ENCODE measurements at places on chromosomes 2 and 18. TPM values are rescaled to one million over a fixed set of nuclear protein-coding genes. Genes with fewer than 3 reads are reported as not detected.

NFE2L2 gene
- 87.7 TPM for total RNA-seq

- no peak overlapping the region for H3K27ac ChIP-seq
- no peak overlapping the region for H3K4me3 ChIP-seq
- H3K36me3 ChIP-seq = no peaks in the 10 kb centered on the region
- H3K4me1 ChIP-seq = no peaks in the 10 kb centered on the region
- H3K27me3 ChIP-seq = no peaks in the 10 kb centered on the region
- no peak for ATAC-seq
These were observed 151.7 kb downstream of the LRRTM4 start for GRCh38 chr2:77370511-77370910.

- no peaks in the 10 kb centered on the region for H3K27me3 ChIP-seq
- ATAC-seq = no peak
- no peaks in the 10 kb centered on the region for H3K4me1 ChIP-seq
- no peak overlapping the region for H3K27ac ChIP-seq
- H3K4me3 ChIP-seq = no peak overlapping the region
- H3K36me3 ChIP-seq = no peaks in the 10 kb centered on the region
These were observed 68.8 kb upstream of the SMAD7 start for GRCh38 chr18:49019446-49020045.

FZD7 gene
- total RNA-seq = 55.4 TPM

TUBA3E gene
- not detected for total RNA-seq

DNA sequence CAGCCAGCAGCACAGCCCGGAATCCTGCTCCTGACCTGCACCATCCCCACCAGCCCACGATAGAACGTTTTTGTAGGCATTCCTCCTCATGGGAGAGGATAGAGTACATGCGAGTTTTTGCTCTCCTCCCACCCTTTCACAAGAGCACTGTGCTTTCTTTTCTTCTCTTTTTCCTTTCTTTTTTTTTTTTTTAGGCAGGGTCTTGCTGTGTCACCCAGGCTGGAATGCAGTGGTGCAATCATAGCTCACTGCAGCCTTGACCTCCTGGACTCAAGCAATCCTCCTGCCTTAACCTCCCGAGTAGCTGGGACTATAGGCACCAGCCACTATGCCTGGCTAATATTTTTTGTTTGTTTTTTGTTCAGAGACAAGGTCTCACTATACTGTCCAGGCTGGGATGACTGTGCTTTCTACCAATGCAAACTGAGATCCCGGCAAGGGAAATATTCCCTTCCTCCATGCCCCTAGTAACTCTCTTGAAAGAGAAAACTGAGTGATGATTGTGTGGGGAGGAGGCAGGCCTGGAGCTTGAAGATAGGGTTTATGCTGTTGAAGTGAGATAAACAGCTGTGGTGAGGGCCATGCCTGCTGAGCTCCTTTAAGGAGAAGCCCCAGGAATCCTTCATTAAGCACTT lies 82.6 kb upstream of the TXNDC2 start:
- no peak for ATAC-seq
- H3K27me3 ChIP-seq = no peaks in the 10 kb centered on the region
- no peaks in the 10 kb centered on the region for H3K36me3 ChIP-seq
- peaks cover 45% of the 10 kb centered on the region for H3K4me1 ChIP-seq
- no peak overlapping the region for H3K4me3 ChIP-seq

HTR2B gene
- 17.3 TPM for total RNA-seq

GRCh38 chr2:27071990-27072830 lies 756 bp upstream of the OST4 start:
- H3K27me3 ChIP-seq = no peaks in the 10 kb centered on the region
- H3K4me1 ChIP-seq = peaks cover 5% of the 10 kb centered on the region
- peak; percentile 63 for ATAC-seq
- H3K4me3 ChIP-seq = peak overlapping the region; percentile 71
- H3K27ac ChIP-seq = peak overlapping the region; percentile 88
- peaks cover 30% of the 10 kb centered on the region for H3K36me3 ChIP-seq

- H3K4me1 ChIP-seq = peaks cover 35% of the 10 kb centered on the region
- H3K4me3 ChIP-seq = peak overlapping the region; percentile 61
- no peak overlapping the region for H3K27ac ChIP-seq
- no peaks in the 10 kb centered on the region for H3K36me3 ChIP-seq
- no peak for ATAC-seq
- H3K27me3 ChIP-seq = peaks cover 81% of the 10 kb centered on the region
These were observed 1.6 kb downstream of the INHBB start for GRCh38 chr2:120347396-120348060.

FSIP2 gene
- 0.12 TPM for total RNA-seq

DNA sequence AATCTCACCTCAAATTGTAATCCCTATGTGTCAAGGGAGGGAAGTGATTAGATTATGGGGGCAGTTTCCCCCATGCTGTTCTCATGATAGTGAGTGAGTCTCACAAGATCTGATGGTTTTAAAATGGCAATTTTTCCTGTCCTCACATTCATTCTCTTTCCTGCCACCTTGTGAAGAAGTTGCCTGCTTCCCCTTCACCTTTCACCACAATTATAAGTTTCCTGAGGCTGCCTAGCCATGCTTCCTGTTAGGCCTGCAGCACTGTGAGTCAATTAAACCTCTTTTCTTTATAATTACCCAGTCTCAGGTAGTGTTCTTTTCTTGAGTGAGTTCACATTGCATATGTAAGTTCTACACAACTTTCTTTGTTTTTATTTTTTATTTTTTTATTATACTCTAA lies 271.5 kb downstream of the EXOC6B start:
- H3K36me3 ChIP-seq = peaks cover 16% of the 10 kb centered on the region
- no peak overlapping the region for H3K4me3 ChIP-seq
- no peak overlapping the region for H3K27ac ChIP-seq
- H3K4me1 ChIP-seq = no peaks in the 10 kb centered on the region
- no peak for ATAC-seq

- no peak overlapping the region for H3K27ac ChIP-seq
- no peak for ATAC-seq
- H3K4me3 ChIP-seq = no peak overlapping the region
- H3K36me3 ChIP-seq = no peaks in the 10 kb centered on the region
- no peaks in the 10 kb centered on the region for H3K4me1 ChIP-seq
These were observed 3.8 kb downstream of the SULT1C3 start for GRCh38 chr2:108243566-108243965.

DNA sequence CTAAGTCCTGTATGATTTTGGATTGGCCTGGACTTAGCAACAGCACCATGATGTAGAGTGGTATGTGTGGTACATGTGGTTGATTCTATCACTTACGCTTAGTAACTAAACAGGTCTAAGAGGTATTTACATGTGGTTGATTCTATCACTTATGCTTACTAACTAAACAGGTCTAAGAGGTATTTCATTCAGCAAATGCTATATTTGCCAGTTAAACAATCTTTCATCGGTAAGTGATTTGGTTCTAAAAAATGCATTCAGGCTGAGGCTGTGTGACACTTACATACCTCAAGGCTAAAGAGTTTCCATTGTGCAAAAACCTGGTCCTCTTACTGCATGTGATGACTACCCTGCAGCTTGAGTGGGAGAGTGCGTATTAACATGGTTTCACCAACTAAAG lies 13.1 kb downstream of the EIF4E2 start:
- no peak overlapping the region for H3K27ac ChIP-seq
- ATAC-seq = no peak
- no peaks in the 10 kb centered on the region for H3K27me3 ChIP-seq
- peaks cover 7% of the 10 kb centered on the region for H3K36me3 ChIP-seq
- no peaks in the 10 kb centered on the region for H3K4me1 ChIP-seq
- H3K4me3 ChIP-seq = no peak overlapping the region

GRCh38 chr2:112881217-112881985 lies 29.6 kb upstream of the IL37 start:
- ATAC-seq = no peak
- H3K27ac ChIP-seq = no peak overlapping the region
- H3K4me1 ChIP-seq = no peaks in the 10 kb centered on the region
- no peak overlapping the region for H3K4me3 ChIP-seq
- no peaks in the 10 kb centered on the region for H3K36me3 ChIP-seq

DNA sequence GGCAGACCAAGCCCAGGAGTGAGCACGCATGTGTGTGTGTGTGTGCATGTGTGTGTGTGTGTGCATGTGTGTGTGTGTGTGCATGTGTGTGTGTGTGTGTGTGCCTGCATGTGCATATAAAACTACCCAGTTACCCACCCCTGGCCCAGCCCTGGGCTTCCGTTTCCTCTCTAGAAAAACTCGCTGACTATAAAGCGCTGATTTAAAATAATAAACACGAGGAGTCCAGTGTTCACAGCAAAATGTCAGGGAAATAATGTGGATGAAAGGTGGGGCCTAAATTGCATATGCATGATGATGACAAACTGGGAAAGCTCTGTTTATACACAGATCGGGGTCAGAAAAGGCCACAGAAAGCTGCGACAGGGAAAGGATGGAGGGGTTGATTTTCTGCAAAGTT lies 7.5 kb downstream of the ADCY3 start:
- no peak overlapping the region for H3K4me3 ChIP-seq
- peaks cover 6% of the 10 kb centered on the region for H3K36me3 ChIP-seq
- H3K27ac ChIP-seq = no peak overlapping the region
- H3K4me1 ChIP-seq = peaks cover 22% of the 10 kb centered on the region
- ATAC-seq = no peak

DNA sequence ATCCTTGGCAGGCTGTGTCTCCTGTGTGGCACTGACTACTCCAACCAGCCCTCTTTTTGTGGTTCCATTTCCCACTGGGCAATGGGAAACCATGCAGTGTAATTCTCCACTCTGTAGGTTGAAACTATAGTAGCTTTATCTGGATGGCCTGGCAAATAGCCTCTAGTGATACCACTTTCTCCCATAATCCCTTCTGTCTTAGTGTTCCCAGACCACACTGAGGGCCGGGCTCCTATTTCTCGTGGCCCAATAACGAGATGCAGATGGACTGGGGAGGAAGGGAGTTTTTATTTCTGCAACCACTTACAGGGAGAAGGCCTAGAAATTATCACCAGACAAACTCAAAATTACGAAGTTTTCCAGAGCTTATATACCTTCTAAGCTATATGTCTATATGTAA lies 24.7 kb downstream of the SKA1 start:
- H3K4me1 ChIP-seq = no peaks in the 10 kb centered on the region
- H3K27me3 ChIP-seq = peaks cover 51% of the 10 kb centered on the region
- H3K36me3 ChIP-seq = no peaks in the 10 kb centered on the region
- no peak for ATAC-seq
- no peak overlapping the region for H3K27ac ChIP-seq
- no peak overlapping the region for H3K4me3 ChIP-seq

GRCh38 chr18:70423120-70423519 lies 134.3 kb downstream of the SOCS6 start:
- no peak overlapping the region for H3K4me3 ChIP-seq
- H3K36me3 ChIP-seq = no peaks in the 10 kb centered on the region
- H3K4me1 ChIP-seq = peaks cover 9% of the 10 kb centered on the region
- no peak overlapping the region for H3K27ac ChIP-seq
- ATAC-seq = no peak
- no peaks in the 10 kb centered on the region for H3K27me3 ChIP-seq

- no peak for ATAC-seq
- H3K27ac ChIP-seq = no peak overlapping the region
- H3K27me3 ChIP-seq = no peaks in the 10 kb centered on the region
- H3K36me3 ChIP-seq = no peaks in the 10 kb centered on the region
- H3K4me1 ChIP-seq = no peaks in the 10 kb centered on the region
- H3K4me3 ChIP-seq = no peak overlapping the region
These were observed 410.7 kb upstream of the TNP1 start for GRCh38 chr2:217270485-217271121.

DNA sequence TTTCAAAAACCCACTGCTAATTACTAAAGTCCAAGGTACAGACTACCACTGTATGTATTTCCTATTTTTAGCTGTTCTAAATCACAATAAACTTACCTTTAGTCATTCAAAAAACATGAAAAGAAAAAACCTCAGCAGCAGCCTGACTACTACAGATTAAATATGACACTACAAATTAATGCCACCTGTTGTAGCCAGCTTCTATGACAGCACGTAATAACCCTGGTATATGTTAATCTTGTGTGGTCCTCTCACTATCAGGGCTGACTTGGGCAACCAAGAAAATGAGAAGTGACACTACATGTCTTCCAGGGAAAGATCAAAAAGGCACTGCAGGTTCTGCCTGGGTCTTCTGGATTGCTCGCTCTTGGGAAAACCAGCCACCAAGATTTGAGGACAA lies 90.6 kb upstream of the FAM124B start:
- no peak overlapping the region for H3K4me3 ChIP-seq
- no peak for ATAC-seq
- H3K36me3 ChIP-seq = no peaks in the 10 kb centered on the region
- H3K27ac ChIP-seq = no peak overlapping the region
- H3K4me1 ChIP-seq = no peaks in the 10 kb centered on the region

BOLL gene
- not detected for total RNA-seq

AKAIN1 gene
- not detected for total RNA-seq

Data from gastroesophageal sphincter (tissue), 4 donors.